ENCODE measurements at places on chromosomes 5 and 9.
A peak's percentile ranks its signal among the peaks of the same experiment; 100 is the strongest.

- no peak for DNase-seq
Observed at GRCh38 chr5:9302218-9302617, 243.7 kb downstream of the SEMA5A start.

DNA sequence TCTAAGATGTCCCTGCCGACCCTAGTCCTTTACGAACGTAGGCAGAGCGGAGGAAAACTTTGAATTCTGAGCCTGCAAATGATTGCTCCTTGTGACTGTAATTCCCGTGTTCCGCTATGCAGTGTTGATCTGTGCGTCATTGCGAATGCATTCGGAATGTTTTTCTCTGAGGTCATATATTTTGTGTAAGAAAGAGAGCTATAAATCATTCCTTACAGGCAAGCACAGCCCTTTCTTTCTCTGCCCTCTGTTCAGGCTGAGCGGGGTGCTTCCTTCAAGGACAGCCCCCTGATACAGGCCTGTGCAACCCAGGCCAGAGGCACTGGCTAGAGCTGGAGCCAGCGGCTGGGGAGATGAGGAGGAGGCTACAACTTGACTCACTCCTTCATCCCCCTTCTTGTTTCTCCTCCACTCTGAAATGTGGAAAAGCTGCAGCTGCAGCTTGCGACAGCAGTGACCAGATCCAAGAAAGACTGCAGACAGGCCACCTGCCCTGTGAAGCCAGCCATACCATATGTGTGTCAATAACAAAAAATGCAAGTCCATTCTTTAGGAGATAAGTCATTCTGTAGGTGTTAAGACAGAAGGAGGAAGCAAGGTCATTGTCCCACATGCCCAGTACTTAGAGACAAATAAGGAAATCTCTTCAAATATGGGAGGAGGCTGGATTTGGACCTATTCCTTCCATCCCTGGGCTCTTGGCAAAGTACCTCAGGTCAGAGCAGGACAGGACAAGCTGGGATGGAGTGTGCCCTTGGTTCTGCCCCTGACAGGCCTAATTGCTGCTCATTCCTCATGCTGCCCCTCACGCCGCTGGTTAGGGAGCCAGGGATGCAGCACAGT lies 345.7 kb upstream of the WWC1 start:
- no peak for DNase-seq

DNA sequence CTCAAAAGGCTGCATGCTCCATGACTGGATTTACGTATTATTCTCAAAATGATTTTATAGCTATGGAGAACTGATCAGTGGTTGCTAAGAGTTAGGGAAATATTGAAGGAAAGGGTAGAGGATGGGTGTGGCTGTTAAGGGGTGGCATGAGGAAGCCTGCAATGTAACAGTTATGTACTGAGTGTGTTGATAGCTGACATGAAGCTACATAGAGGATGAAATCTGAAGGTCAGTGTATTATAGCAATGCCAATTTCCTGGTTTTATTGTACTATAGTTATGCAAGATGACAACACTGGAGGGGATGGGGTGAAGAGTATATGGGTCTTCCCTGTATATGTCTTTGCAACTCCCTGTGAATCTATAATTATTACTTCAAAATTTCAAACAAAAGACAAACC lies 51.0 kb downstream of the TMEM245 start:
- DNase-seq: no peak

DNA sequence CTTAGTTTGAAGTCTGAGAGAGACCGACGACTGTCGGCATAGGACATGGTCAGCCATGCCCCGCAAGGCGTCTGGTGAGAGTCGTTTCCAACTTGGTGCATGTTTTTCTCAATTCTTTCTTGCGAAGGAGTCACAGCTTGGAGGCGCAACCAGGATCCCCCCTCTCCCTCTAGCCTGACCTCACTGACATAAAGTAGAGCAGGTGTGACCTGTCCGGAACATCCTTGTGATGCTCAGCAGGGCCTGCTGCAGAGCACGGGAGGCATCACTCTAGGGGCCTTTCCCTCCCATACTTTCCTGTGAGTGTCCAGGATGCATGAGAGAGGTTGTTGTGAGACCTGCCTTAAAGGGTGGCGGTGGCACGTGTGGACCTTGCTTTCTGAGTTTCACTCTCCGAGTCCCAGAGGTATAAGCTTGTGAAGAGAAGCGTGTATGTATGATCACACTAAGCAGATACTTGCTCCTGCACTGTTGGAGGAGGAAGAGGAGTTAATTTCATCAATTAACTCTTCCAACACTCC lies 5.0 kb downstream of the TENT4A start:
- no peak for DNase-seq

DNA sequence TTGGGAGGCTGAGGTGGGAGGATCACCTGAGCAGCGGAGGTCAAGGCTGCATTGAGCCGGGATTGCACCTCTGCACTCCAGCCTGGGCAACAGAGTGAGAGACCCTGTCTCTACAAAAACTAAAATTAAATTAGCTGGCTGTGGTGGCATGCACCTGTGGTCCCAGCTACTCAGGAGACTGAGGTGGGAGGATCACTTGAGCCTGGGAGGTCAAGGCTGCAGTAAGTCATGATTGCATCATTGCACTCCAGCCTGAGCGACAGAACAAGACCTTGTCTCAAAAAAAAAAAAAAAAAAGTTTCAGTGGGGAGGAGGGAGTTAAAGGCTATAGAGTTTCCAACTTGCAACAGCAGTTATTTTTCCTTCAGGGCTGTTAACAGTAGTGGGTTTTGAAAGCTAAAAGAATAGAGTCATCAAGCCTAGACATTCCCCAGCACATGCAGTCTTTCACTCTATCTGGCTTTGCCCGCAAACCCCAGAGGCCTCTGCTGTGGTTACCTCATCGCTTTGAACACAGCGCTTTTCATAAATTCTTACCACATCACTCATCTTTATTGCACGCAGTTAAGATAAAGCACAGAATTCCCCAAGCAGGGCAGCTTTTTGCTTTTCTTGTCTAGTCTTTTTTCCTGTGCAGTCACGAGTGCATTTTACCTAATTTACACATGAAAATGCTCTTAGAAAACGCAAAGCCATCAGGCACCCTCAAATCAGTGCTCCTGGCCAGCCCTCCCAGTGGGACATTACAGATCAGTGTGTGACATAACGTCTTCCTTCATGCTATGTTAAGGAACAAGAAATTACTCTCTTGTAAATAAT lies 8.7 kb upstream of the SLC2A8 start:
- peak; percentile 78 for DNase-seq

GRCh38 chr9:86723346-86723745 lies 224.0 kb downstream of the GAS1 start:
- no peak for DNase-seq

- no peak for DNase-seq
Observed at GRCh38 chr9:7169717-7170389, 412.1 kb downstream of the KDM4C start.

DNA sequence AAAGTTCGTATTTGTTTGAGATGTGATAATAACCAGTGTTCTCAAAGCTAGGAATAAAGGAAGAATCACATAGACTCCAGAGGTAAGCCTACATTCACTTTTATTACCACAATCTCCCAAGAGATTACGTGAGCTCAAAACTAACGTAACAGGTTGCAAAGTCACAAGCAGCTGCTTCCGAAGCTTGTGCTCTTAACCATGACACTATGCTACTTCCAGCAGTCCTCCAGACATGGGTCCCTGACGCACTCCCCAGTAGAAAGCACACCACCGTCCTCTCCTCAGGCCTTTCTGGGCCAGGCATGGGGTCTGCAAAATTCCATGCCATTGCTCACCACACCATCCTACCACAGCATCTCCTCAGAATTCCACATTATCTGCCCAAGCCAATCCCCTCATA lies 84.6 kb downstream of the PAX5 start:
- DNase-seq: peak; percentile 14

GRCh38 chr5:169343766-169344165 lies 42.8 kb upstream of the SLIT3 start:
- no peak for DNase-seq

- no peak for DNase-seq
Observed at GRCh38 chr5:38445374-38446028, 110.9 kb downstream of the LIFR start.

DNA sequence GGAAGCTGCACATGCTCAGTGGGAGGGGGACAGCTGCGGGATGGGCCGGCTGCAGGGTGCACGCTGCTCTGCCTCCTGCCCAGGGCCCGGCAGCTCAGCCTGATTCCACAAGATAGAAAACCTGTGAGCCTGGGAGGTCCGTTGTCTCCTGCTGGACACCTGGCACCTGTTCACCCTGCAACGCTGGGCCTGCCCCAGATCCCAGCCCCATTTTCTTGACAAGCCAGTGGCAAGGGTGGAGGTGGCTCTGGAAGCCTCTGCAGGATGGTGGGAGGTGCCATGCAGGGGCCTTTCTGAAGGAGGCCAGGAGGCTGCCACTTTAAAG lies 68.1 kb upstream of the RNF130 start:
- DNase-seq: no peak

DNA sequence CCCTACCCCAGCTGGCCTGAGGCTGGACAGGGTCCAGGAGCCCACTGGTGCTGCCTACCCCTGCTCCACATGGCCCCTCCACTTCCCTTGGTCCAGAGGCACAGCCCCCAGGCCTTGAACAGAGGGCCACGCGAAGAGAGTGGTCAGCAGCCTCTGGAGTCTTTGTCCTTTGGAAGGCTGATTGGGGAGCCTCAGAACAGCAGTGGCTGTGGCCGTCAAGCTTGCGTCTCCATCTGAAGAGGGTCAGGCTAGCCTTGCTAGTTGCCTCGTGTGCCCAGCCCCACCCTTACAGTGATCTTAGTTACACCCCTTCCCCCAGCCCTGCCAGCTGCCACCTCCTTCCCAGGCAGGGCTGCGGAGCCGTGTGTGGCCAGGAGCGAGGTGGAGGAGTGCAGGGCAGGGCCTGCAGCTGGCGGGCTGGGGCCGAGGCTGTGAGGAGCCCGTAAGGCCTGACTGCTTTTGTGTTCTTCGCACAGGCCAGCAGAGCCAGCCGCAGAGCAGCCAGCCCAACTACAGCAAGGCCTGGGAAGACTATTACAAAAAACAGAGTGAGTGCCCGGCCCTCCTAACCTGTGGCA lies 30.1 kb upstream of the PRDM12 start:
- DNase-seq: no peak

DNA sequence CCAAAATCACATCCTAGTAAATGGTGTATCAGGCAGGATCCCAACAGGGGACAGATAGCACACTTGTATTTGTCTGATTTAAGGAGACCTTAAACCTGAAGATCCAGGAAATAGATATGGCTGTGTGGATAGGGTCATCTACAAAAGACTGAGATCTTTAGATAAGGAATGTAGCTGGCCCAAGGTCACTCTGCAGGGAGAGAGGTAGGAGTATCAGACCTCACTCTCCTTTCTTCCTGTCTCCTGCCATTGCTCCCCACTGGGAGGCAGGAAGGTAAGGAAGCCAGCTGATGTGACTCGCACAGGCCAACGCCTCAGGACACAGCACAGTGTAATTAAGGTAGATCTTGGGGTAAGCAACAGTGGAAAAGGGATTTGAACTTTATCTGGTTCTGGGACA lies 85.8 kb downstream of the PLPPR1 start:
- no peak for DNase-seq

DNA sequence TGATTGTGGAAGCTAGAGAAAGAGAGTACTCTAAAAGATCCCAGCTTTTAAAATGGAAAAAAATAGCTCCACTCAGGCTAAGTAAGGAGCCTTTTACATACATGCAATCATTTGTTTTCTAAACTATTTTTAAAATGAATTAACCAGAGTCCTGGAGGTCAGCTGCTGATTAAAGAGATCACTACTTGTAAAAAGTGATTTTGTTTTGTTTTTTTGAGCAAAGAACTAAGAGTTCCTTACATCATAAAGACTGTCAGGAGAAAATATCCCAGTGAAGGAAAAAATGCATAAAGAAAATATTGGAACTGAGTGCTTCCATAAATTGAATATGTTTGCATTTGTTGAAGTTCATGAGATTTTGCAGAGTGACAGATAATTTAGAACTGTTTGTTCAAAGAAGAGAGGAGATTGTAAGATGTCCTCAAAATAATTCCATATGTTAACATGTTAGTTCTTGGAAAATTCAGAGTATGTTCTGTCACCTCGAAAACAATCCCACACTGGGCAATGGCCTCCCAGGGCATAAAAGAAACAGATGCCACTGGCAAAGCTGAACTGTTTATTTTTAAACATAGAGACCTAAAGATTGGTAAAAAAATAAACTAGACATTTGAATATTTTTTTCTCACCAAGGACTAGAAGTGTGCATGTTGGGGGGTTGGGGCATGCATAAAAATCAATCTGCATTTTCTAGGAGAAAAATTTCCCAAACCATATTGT lies 264.7 kb downstream of the NPR3 start:
- no peak for DNase-seq

DNA sequence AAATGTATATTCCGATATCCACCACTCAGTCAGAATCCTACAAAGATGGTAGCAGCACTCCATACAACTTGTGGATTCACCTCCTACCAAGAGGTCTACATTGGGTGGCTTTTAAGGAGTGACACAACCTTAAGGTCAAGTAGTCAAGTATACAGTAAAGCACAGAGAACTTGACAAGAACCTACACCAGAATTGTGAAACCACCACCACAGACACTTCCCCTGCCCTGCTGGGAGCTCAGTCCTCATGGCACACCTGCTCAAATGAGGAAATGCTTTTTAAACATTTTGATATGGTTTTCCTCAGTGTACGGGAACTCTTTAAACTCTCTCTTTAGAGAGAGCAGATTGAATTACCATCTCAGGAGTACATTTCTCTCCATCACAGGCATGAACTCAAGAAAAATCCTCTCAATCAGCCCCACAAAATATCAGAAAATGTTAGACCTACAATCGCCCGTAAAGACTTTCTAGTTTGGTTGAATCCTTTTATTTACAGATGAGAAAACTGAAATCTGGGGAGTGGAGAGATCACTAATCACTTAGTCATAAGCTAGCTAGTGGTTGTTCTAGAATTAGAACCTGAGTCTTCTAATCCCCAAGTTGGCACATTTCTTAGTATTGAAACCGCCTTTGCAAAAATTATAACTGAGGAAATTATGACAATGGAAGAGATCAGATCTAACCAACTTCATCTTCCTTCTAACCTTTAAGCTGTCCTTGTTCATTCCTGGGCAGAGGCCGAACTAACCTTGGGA lies 38.5 kb upstream of the NR4A3 start:
- DNase-seq: peak; percentile 1

GRCh38 chr5:35922468-35922867 lies 16.0 kb downstream of the CAPSL start:
- DNase-seq: no peak

- no peak for DNase-seq
Observed at GRCh38 chr9:3256571-3257330, 269.1 kb downstream of the RFX3 start.
